Pons (tissue), 1 donor: ENCODE measurements at places on chromosomes 11 and 22.

DNA sequence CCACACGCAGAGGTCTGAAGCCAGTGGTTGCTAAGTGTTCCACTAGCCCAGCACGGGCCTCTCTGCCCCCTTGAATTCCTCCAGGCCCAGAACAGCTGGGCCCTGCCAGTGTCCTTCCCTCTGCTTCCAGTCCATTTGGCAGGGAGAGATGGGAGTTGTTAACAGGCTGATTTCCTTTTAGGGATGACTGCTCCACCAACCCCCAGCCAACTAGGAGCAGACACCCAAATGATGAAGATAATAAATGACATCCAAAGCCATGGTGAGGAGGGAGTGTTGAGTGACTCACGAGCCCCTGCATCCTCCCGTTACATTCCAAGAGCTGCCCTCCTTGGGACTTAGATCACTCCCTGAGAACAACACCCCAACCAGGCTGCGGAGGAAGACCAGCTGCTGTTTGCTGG is 20.6 kb downstream of the PARVA start:
- DNase-seq, result no peak

DNA sequence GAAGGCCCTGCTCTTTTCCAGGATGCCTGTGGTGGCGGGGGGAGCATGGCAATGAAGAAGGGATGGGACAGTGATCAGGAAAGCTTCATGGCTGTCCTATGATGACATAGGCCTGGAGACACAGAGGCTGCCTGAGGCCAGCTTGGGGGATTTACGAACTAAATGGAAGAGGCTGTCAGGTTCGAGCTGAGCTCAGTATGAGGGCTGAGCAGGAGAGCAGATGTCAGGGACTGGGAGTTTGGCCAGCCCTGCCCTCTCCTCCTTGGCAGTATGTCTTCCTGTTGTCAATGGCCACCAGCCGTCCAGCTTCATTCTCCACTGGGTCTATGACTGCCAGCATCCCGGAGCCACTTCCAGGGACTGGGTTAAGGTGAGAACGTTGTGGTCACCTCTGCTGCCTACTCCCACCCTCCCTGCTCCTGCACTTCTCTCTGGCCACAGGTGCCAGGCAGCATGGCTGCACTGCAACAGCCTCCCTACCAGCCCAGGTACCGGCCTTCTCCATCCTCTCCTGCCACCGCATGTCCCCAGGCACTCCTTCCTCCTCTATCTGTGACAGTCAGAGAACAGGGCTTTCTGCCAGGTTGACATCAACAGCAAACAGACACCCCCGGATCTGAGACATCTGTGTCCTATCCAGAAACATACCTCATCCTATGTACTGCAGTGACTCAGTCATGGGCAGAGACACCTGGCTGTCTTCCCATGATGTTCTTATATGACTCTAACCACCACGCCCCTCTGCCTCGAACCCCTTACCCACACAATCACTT is 75.1 kb downstream of the KIRREL3 start:
- peak; percentile 62 for DNase-seq

- DNase-seq, result peak; percentile 12
Observed at GRCh38 chr11:128289048-128289447, 298.3 kb downstream of the ETS1 start.

GRCh38 chr11:112453601-112454577 is 193.2 kb upstream of the PLET1 start:
- DNase-seq, result no peak

DNA sequence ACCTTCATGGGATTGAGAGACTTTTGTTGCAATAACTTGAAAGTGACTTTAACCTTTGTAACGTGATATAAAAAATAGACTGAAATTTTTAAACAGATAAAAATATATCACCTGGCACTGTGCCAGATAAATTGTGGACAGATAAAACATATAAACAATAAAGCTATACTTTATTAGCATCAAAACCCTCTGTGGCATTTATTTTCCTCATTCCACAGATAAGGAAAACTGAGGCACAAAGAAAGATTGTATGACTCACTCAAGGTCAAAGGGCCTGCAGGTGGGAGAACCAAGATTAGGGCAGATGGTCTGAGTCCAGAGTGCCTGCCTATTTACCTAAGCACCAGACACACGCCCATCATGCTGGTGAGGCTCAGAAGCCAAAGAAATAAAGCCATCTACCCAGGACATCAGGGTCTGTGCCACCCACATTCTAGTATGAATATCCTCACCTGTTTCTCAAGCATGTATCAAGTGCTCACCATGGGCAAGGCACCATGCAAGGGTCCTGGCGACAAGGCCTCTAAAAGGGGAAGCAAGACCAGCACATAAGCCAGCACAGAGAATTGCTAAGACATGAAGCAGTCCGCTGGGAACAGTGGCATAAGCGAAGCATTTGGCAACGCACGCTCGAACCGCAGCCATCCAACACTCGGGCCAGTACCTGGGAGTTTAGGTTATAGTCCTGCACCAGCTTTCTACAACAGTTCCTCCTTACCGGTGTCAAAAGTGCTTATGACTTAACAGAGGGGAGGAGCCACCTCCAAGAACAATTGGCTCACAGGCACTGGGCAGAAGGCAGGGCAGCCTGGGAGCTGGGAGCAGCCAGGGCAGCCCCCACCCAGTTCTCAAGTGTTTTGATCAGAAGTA is 17.6 kb downstream of the MYH9 start:
- DNase-seq, result no peak

- DNase-seq, result peak; percentile 58
Observed at GRCh38 chr11:24497831-24498230, 978 bp downstream of the LUZP2 start.

DNA sequence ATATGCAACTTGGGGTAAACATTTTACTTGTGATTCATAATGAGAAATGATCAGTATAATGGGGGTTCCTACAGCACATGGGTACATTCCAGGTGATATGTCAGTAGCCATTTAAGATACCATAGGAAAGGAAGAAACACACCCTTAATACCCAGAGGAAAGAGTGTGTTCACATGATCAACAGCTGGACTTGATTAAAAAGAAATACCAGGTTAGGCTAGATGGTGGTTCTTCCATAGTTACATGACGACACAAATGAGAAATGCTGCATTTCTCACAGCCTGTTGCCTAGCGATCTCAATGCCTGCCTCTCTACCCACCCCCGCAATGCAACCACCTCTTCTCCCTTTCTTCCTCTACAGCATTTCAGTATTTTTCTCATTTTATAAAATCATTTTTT is 96.8 kb downstream of the TTC28 start:
- DNase-seq, result no peak

DNA sequence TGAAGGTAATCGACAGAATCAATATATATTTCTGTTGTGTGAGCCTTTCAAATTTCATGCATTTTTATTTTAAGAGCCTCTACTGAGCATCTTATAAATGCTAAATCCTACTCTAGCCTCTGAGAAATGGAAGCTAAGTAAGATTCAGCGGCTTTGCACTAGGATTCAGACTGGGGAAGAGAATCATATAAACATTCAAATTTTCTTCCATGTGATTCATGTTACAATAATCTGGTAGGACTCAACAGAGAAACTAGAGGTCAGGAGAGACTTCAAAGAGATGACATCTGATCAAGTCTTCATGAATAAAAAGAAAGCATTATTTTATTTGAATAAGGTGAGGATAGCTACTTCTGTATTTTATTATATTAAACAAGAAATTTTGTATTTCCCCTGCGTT is 538.9 kb downstream of the DLG2 start:
- no peak for DNase-seq

DNA sequence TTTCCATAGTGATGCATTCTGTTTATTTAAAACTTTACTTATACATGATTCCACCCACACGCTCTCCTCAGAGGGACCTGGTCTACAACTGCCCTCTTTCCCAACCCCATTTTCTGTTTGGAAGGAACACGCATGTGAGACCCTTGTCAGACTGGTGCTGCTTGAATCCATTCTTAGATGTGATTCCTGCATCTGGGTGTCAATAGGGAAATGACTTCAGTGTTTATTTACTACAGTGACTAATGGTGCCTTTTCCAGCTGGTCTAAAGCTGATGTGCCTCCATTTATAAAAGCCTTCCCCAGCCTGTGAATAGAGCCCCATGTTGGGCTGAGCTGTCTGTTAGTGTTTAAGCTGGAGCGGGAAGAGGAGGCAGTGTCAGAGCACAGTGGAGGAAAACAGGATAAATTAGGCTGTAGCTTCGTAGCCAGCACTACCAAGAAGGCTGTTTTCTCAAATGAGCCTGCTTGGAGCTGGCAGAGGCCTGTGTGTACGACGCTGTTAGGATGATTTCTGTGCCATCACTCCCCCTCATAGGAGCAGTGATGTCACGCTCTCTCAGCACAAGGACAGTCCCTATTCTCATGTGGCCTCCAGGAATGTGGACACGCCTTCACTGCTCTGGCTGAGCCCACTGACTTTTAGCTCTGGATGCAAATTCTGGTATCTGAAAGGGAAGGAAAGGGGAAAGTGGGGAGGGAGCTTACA is 18.9 kb upstream of the C11orf96 start:
- peak; percentile 52 for DNase-seq

DNA sequence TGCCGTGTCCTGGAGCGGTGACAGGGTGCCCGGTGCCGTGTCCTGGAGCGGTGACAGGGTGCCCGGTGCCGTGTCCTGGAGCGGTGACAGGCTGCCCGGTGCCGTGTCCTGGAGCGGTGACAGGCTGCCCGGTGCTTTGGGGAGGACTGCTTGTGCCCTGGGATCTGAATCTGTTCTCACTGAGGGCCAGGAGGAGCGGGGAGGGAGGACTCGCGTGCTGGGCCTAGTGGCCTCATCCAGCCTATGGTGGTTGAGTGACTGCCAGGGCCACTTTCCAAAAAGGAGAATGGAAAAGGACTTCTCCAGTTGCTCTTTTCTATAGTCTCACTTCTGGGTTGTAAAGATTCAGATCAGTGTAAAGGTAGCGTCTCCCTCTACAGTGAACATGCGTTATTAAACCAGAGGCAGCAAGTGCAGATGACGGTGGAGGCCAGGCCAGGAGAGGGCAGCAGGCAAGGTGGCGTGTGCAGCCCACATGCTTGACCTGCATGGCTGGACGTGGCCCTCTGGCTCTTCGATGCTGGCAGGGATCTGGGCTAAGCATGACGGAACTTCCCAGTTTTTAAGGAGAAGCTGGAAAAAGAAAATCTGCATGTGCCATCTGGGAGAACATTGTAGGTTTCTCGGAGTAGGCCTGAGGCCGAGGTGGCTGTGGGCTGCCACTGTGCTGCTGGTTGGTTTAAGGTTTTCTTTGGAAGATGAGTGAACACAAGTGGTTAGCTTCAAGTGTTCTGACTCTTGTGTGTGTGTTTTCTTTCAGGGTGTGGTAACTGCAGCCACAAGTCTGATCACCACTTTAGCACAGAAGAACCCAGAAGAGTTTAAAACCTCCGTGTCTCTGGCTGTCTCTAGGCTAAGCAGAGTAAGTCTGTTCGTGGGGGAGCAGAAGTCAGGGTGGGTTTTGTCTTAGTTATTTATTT is 55.0 kb downstream of the AP2A2 start:
- DNase-seq, result no peak

GRCh38 chr22:27045103-27045947 is 387.9 kb downstream of the MIAT start:
- DNase-seq, result no peak

DNA sequence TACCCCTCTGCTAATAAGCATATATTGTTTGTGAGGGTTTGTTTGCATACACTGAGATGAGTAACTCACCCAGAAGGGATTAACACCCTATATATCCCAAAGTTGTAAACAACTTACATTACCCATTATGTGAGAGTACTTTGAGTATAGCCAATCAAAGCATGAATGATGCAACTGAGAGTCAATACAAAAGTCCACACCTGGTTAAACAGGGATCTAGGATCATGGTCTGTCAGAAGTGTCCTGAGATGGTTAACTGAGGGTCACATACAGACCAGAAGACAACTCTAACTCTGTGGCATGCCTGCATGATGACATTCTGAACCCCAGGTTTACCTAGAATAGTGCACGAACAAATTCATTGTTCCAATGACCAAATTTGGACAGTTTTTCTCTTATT is 17.4 kb upstream of the OR10A5 start:
- no peak for DNase-seq

DNA sequence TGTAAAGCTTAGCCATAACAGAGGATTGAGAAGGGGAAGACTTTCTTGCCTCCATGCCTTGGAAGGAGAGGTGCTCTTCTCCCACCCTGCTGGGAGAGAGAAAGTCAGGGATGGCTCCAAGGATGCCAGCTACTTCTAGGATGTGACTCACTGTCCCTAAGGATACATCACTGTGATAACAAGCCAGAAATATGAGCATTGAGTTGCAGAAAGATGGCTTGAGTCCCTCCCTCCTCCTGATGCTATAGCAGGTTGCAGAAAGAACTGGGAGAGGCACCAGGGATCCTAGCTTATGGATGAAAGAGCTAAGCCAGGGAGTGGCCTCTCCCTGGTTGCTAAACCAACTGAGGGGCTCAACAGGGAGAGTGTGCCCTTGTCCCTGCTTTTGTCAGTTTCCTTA is 27.8 kb upstream of the FJX1 start:
- DNase-seq, result no peak

DNA sequence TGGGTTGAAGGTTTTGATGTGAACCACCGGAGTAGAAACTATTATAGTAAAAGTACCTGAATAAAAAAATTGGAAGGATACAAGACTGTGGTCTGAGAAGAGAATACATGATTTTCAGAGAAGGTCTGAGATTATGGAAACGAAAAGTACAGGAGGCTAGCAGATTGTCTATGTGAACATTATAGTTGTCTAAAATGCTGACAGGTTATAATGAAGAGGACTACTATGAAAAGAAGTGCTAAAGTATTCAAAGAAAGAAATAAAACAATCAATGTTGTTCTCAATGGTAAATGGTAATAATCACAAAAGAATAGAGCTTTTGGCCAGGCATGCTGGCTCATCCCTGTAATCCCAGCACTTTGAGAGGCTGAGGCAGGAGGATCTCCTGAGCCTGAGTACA is 34.0 kb downstream of the RAB6A start:
- DNase-seq, result no peak

DNA sequence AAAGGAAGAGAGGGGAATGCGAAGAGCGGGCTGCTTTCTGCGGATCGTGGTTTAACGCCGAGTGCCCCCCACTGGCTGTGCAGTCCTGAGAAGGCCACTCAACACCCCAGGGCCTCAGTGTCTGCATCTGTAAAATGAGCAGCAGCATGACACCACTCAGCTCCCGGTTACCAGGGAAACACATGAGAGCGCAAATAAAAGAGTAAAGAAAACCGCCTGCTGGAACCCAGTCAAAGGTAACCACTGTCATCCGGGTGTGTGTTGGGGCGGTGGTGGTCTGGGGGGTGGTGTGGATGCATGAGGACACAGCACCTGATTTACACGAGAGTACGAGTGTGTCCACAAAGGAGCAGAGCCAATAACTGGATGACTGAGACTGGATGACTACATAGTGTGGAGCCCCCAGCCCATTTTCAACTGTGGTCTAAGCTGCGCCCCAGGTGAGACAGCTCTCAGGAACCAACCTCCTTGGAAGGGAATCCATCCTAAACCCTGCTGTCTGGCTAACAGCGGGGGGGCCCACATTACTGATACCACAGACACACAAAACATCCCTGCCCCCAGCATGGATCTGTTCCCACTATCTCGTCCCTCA is 5.7 kb downstream of the CELSR1 start:
- no peak for DNase-seq

DNA sequence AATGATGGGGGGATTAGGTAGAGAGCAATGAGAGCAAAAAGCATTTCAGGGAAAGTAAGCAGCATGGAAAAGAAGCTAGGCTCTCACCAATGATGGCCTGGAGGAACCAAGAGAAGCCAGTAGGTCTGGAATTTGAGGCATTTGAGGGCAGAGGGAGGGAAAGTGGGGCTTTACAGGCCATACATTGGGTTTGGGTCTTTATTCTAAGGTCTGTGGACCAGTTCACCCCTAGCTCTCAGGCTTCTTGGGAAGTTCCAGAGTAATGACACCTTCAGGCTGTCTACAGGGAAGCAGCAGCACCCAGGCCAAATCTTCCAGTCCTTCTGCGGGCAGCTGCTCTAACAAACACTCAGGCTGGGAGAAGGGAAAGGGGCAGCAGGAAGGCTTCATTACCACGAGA is 29.4 kb downstream of the ARFGAP2 start:
- DNase-seq, result no peak
